Left lung (tissue), 14 donors: ENCODE measurements at places on chromosomes 5 and 9. TPM values are rescaled to one million over a fixed set of nuclear protein-coding genes. Genes with fewer than 3 reads are reported as not detected.

GRCh38 chr5:150486402-150487198, 21.3 kb upstream of the NDST1 start:
- peak; percentile 88 for DNase-seq

The TMEM252 gene
- polyA plus RNA-seq: 2.3 TPM

GRCh38 chr5:139116100-139116655, 82.0 kb downstream of the SIL1 start:
- no peak for DNase-seq

DNA sequence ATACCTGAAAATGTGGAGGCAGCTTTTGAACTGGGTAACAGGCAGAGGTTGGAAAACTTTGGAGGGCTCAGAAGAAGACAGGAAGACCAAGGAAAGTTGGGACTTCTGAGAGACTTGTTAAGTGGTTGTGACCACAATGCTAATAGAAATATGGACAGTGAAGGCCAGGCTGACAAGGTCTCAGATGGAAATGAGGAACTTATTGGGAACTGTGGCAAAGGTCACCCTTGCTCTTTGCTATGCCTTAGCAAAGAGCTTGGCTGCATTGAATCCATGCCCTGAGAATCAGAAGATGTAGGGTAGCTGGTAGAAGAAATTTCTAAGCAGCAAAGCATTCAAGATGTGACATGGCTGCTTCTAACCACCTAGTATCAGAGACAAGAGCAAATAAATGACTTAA, 244.4 kb upstream of the ADRA1B start:
- no peak for DNase-seq

GRCh38 chr5:84017523-84018172, 297.0 kb upstream of the HAPLN1 start:
- DNase-seq: no peak

DNA sequence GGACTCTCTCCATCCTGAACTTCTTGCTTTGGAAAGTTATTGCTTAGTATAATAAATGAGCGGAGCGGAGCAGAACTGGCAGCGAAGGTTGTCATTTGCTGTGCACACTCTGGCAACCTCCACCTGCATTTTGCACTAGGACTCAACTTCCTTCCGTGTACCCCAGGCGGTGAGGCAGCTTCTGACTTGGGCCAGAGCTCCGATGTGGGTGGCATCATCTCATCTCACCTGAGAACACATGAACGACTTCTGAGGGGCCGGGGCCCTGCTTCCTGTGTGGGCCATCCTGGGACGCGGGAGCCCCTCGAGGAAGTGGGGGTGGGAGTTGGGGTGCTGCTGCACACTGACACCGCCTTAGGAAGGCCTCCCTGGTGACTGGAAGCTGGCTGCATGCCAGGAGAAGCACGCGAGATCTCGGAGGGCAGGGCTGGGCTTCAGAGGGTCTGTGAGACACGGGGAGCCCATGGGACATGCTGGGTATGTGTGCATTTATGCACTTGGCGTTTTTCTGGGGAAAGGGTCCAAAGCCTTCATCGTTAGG, 56.5 kb upstream of the COL5A1 start:
- no peak for DNase-seq

The MACROH2A1 gene
- polyA plus RNA-seq: 246 TPM

DNA sequence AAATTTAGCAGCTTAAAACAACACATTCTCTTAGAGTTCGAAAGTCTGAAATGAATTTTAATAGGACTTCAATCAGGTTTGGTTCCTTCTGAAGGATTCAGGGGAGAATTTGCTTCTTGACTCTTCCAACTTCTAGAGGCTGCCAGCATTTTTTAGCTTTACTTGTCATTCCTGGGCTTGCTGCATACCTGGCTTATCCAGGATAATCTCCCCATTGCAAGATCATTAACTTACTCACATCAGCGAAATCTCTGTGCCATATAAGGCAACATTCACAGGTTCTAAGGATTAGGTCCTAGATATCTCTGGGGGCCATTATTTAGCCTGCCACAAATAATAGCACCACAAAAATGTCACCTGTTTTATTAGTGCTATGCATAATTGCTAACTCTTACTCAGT, 46.2 kb upstream of the PCSK5 start:
- no peak for DNase-seq

DNA sequence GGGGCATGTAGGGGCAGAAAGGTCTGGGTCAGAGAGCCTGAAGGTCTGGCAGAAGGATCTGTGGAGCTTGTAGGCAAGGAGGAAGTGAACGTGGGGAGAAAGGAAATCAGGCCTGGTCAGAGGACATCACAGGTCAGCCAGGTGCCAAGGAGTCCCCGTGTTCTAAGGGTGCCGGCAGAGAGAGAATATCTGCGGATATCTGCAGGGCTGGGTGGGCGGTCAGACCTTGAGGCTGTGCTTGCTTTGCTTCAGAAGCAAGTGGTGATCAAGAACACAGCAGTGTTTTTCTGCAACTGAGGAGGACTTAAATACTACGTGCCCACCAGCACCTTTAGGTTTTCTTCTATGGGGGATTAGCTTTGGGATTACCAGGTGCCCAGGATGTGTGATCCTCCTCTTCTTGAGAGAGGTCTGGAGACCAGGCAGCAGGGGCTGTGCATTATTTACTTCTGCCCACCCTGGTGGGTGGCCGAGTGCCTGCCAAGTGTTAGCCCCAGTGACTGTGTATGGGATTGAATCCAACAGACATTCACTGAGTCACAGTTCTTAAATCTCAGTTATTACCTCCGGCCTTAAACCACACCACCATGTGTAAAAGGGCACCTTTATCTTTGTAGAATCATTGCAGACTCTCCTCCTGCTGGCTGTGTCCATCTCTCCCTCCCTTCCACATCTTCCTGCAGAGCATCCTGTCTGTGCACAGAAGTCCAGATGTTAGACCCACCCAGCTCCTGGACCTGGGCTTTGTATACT, 12.5 kb upstream of the SHB start:
- DNase-seq: no peak

The RNF183 gene
- polyA plus RNA-seq: 0.34 TPM

DNA sequence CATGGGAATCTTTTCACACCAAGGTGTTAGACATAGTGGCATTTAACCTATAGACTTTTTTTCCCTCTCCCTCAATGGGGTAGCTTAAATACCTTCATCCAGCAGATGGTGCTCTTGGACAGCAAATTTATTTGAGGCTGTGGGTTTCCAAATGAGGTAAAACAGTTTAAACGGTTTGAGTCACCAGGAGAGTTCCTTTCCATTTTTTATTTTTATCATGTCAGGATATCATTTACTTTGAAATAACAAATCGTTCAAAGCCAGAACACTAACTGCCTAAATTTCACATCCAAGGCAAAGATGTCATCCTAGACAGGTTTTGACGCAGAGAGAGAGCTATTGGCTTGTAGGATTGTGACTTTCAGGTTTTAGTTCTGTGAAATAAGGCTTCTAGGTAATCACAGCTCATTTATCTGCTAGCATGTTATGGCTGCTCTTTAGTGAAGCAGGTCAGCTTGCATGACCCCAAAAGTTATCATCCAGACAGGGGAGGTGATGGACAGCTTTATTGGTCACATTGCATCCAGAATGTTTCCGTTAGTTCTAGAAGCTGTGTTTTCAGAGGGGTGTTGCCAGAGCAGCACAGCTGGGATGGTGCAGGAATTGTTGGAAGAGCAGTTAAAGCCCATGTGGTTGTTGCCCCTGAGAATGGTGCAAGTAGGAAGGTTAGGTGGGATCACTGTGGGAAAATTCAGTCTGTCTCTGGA, 69.8 kb downstream of the KDM4C start:
- DNase-seq: peak; percentile 60

DNA sequence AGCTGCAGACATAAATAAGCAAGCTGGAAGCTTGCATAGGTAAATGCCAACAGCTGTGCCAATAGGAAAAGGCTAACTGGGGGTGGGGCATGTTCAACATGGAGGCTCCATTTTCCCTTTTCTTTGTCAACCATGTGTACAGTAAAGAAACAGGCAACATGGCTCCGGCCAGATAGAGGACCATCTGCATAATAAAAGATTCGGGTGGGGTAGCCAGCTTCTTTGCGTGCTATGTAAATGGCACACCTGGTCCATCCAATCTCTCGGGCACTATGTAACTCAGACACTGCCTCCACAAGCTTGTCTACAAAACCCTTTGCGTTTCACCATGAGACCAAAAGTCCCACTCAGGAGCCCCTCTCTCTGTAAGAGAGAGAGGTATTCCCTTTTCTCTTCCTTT, 41.7 kb upstream of the DENND4C start:
- no peak for DNase-seq

DNA sequence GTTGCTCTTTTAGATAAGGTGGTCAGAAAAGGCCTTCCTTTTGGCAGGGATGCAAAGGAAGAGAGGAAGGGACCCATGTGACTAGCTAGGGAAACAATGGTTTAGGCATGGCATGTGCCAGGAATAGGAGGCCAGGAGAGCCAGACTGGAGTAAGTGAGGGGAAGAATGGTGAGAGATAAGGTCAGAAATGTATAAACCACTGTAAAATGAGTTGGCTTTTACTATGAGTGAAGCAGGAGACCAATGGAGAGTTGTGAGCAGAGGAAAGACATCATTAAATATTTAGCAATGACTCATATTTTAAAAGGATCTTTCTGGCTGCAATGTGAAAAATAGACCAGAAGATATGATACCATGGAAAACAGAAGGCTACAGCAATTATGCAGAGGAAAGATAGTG, 50.9 kb downstream of the AP3B1 start:
- no peak for DNase-seq
